SW 1271 (cell line): ENCODE measurements at places on chromosomes 13 and 19.

DNA sequence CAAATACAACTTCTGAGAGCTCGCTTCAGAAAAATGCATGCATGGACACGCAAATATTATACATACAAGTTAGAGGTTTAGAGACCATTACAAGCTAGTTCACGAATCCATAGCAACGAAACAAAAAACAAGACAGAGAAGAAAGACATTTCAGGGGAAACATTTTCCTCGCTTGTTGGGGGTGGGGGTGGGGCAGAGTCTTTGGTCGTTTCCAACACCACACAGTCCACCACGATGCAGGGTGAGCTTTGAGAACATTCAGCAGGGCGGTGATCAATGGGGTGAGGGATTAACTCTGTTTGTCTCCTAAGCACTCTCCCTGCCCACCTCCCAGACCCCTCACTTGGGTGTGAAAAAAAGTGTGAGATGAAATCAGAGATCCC is 651 bp downstream of the OXGR1 start:
- DNase-seq = no peak

- no peak for DNase-seq
These were observed 84.5 kb downstream of the LRRC63 start for GRCh38 chr13:46296115-46296822.

GRCh38 chr13:44629465-44630183 is 53.5 kb upstream of the TSC22D1 start:
- DNase-seq = no peak

- DNase-seq = no peak
These were observed 199.7 kb downstream of the GGACT start for GRCh38 chr13:100388923-100389322.

- no peak for DNase-seq
These were observed 21.6 kb downstream of the LRRC4B start for GRCh38 chr19:50546527-50547221.

GRCh38 chr19:18501832-18502231 is 20.0 kb downstream of the ELL start:
- DNase-seq = no peak

- no peak for DNase-seq
These were observed 27.9 kb upstream of the VSTM2B start for GRCh38 chr19:29497686-29498436.

GRCh38 chr13:29991343-29991742 is 140.9 kb upstream of the UBL3 start:
- DNase-seq = no peak

DNA sequence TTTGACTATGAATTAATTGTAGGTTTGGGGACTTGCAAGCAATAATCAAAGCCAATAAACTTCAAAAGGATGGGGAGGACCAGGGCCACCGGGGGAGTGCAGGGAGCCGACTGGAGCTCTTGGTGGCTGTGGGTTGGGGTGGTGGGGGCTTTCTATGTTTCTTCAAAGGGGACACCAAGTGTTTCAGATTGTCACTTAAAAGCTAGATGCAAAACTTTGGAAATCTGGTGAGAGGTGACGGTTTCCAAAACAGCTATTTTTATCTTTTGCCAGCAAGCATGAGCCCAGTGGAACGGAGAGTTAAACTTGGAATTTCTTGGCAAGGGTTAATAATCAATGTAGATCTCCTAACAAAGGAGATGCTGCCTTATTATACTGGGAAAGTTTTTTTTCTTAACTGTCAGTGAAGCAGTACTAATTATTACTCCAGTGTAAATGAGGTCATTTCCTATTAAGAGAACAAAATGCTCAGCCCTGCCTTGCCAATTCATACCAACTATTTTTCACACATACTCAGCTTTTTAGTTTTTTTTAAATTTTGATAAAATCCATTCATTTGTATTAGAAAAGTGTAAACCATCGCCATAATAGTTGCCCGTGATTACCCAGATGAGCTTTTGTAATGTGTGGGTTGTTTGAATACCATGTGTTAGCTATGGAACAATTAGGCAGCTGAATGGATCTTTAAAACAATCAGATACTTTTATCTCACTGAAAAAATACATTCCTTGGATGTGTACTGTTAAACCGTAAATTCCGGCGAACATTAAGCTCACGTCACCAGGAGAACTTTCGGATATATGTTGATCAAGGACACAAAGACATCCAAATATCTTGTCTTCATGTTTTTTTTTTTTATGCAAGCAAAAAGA is 95.9 kb upstream of the ZNF536 start:
- DNase-seq = no peak

DNA sequence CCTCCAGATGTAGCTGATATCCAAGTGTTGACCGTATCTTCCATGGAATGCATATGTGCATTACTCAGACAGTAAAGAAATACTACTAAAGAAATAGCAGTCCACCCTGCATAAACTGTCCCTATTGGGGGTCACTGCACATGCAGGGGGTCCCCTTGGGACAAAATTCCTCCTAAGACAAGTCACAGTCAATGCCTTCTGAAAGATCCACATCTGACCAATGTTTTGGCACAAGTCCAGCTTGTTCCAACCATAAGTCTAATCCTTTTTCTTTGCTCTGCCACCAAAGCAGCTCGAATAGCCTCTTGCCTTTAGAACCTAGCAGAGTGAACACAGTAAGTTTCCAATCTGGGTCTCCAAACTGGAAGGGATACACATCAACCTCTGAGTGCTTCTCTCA is 87.9 kb downstream of the DIAPH3 start:
- no peak for DNase-seq

DNA sequence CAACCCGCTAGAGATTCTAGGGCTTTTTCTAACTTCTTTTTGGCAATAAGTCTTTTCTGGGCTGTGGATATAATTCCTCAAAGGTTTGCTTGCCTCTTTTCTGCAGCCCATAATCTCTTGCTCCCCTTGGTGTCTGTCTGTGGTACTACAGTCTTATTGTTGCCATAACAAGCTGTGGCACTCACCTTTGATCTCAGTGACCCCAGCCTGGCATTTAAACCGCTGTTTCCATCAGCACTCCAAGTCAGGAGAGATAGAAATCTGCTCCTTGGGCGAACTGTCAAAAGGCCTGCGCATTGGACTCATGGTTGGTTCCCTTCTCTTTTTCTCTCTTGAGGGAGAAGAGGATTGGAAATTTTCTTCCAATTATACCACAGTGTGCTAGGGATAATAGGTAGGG is 14.5 kb upstream of the MPHOSPH8 start:
- peak; percentile 8 for DNase-seq

DNA sequence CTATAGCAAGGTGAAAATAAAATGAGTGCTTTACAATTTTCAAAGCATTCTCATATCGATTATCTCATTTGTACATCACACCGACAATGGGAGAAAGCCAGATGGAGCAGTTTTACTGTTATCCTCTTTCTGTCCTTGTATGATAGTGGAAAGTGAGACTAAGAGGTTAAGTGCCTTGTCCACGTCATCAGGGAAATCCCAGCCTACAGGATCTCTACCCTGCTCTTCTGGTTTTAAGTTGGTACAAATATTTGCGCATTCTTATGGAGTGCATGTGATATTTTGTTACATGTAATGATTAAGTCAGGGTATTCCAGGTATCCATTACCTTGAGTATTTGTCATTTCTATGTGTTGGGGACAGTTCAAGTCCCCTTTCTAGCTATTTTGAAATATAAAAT is 12.4 kb upstream of the ENOX1 start:
- DNase-seq = no peak

GRCh38 chr13:109858319-109858718 is 71.9 kb upstream of the IRS2 start:
- DNase-seq = no peak

DNA sequence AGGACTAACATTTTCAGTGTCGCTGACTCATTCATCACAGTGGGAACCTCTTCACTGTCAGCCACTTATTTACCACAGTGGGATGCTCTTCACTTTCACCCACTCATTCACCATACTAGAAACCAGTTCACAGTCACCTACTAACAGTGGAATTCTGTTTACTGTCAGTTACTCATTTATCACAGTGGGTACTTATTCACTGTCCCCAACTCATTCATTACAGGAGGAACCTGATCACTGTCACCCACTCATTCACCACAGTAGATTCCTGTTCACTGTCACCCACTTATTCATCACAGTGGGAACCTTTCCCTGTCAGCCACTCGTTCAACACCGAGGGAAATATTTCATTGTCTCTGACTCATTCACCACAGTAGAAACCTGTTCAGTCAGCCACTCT is 10.1 kb upstream of the ZNF85 start:
- DNase-seq = no peak

DNA sequence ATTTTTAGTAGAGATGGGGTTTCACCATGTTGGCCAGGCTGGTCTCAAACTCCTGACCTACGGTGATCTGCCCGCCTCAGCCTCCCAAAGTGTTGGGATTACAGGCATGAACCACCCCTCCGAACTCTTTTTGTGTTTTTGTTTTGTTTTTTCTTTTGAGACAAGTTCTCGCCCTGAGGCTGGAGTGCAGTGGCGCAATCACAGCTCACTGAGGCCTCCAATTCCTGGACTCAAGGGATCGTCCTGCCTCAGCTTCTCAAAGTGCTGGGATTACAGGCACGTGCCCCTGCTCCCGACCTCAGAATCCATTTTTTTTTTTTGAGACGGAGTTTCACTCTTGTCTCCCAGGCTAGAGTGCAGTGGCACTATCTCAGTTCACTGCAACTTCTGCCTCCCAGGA is 11.4 kb downstream of the SIX5 start:
- no peak for DNase-seq

DNA sequence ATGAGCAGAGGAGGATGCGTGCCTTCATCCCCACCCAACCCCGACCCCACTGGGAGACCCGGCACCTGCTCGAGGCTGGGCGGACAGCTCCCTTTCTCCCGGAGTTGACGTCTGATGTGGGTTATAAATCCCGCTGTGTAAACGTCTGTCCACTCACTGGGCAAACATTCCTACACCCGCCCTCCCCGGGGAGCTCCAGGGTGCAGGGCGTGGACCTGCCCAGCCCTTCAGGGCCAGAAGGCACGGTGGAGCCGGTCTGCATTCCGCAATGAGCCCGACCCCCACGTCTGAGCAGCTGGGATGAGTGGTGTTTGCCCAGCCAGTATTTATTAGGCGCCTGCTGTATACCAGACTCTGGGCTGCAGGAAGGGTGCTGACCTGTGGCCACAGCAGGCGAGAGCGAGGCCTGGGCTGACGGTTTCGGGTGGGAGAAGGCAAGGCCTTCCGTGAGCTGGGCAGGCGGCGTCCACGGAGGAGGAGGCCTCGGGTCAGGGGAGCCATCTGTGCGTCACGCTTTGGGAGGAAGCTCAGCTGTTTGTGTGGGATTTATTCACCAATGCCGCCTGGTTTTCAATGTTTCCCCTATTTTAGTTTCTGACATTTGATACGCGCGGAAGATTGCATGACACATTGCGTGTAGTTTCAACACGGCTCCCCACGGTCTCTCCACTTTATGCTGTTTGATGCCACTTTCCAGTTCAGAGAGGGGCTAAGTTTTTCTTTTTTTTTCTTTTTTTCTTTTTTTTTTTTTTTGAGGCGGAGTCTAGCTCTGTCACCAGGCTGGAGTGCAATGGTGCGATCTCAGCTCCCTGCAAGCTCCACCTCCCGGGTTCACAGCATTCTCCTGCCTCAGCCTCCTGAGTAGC is 2.0 kb downstream of the MISP start:
- peak; percentile 79 for DNase-seq

DNA sequence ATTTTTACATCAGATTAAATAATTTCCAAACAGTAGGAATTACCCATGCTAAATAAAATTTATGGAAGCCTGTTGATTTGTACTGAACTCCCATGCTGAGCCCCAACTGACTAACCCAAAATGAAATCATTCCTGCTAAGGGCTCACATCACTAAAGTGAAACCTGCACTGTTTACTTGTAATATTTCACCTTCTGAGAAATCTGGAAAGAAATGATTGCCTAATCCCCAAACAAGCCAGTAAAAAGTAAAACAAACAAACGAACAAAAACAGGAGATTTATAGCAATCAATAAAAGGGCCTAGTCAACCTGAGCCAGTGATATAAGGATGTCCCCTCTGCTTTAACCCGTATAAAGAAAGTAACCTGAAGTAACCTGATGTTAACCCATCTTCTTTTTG is 1599.8 kb downstream of the OLFM4 start:
- DNase-seq = no peak

DNA sequence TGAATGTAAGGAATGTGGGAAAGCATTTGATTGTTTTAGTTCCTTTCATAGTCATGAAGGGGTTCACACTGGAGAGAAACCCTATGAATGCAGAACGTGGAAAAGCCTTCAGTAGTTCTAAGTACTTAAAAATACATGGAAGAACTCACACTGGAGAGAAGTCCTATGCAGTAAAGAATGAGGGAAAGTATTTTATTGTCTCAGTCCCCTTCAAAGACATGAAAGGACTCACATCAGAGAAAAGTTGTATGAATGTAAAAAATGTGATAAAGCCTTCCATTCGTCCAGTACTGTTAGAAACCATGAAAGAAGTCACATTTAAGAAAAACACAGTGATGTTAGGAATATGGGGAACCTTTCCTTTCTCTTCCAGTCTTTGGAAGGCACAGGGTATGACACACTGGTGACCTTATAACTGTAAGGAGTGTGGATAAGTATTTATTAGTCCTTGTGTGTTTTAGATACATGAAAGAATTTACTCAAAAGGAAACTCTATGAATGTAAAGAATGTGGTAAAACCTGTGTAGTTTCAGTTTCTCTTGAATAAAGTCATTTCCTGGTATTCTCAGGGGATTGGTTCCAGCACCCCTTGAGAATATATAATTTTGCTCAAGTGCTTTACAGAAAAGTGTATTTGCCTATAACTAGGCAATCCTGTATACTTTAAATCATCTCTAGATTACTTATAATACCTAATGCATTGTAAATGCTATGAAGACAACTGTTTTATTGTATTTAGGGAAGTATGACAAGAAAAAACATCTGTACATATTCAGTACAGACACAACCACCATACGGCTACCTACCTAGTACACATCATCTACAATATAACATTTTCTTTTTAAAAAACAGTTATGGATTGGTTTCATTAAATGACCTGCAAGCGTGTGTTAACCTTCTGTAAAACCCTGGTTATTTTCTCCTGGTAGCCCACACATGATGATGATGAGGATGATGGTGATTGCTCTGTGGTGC is 52.8 kb downstream of the ZNF823 start:
- DNase-seq = no peak

DNA sequence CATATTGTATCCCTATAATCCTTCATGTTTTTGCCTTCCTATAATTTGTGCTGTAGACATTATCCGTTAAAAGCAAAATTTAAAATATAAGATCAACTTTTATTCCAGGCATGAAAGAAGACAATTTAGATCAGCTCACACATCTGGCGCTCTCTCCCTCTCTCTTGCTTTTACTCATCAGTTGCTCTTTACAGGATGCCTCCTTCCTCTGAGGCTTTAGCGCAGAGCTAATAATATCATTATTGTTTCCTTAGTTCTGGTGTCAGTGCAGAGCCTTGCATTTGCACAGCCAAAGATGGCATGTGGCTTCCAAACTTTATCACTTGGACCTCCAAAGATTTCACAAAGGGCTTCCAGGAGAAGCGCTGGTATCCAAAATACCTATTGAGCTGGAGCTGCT is 295.1 kb downstream of the FGF9 start:
- DNase-seq = no peak

DNA sequence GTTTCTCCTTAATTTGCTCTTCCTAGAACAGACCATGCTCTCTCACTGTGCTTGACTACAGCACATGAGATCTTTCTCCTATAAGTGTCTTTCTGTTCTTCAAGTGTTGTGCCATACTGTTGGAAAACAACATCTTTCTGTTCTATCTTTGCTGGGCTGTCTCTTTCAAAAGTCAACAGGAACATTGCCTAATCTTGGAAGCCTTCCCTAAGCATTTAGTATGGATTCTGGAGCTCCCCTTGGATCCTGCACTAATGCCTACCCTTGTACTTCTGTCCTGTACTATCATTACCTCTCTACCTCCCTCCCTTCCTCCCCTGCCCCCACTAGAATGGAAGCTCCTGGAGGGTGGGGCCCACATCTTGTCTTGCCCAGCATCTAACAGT is 26.8 kb downstream of the STARD13 start:
- DNase-seq = no peak
